ENCODE measurements at places on chromosomes 7 and 10.

DNA sequence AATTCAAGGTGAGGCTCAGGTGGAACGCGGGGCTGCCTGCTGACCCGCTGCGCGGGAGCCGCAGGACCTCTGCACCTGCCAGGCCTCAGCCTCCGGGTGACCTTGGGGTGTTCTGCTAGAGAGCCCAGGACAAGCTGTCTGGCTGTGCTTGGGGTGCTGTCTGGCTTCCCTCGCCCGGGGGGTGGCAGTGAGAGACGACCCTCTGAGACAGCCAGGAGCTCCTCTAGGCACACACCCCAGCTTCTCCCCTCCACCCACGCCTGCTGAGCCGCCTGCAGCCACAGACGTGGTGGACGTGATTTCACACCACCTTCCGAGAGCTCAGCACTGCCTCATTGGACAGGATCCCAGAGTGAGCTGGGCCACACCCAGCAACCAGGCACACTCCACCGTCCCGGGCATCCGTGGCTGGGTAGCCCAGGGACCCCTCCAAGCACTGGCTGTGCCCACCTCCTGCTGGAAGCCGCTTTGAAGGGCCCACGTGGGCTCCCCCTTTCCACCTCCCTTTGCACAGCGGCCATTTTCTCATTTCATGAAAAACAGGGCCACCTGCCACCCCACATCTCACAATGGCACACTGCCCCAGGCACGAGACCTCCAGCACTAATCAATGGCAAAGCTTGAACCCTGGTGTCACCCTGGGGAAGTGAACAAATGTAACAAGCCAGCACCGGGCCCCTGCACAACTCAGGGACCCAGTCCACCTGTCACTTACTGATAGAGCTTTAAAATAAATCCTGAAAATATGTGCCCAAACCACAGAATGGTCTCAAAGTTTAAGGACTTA is 35.0 kb downstream of the ZFAND2A start:
- no peak for DNase-seq

DNA sequence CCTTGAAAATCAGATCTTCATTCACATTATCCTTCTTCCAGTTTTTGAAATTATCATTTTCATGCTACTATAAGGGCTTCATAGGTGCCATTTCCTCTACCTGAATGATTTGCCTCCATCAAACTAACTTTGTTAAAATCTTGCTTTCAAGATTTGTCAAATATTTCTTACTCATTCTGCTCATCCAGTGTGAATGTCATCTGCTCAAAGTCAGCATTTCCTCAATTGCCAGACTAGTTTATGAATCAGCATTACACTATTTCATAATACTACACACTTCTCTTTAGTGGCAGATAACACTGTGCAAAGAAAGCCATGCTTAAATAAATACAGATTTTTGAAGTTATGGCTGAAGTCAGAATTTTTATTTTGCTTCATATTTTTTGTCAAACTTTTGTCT is 21.3 kb upstream of the LIPF start:
- no peak for DNase-seq

GRCh38 chr10:131175891-131176290 is 135.6 kb downstream of the TCERG1L start:
- DNase-seq = no peak

DNA sequence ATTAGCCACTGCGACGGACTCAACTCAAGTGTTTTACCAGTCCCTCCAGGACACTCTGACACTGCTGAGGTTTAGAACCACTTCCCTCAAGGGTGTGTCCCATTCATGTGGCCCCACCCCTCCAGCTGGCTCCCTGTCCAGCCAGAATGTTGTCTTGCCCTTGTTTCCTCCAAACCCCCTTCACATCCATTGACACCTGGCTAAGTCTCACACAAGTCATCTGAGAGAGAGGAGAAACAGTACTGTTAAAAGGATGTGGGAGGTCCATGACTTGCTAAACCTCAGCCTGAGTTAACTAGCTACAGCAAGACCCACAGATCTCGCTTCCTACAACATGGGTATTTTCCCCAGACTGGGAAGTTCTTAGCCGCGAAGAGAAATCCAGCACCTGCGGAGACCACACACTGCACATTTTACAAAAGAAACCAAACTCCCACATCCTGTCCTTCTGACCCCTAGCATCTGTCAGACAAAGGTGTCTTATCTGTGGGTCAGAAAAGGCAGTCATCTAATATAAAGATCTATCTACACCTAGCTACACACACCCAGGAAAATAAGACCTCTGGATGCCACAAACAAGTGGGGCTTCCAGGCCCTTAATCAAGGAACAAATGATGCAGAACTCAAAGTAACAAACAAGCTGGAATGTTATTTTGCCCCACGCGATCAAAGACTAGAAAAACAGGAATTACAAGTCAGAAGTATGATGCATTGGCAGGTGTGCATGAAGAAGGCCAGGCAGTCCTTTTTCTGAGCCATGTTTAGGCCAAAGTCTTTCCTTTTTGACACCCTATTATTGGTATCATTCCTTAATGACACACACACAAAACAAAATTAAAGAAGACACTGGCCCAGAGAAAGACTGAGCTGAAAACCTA is 13.9 kb downstream of the OSBPL3 start:
- no peak for DNase-seq

- no peak for DNase-seq
Observed at GRCh38 chr7:117127585-117128168, 174.4 kb downstream of the ST7 start.

DNA sequence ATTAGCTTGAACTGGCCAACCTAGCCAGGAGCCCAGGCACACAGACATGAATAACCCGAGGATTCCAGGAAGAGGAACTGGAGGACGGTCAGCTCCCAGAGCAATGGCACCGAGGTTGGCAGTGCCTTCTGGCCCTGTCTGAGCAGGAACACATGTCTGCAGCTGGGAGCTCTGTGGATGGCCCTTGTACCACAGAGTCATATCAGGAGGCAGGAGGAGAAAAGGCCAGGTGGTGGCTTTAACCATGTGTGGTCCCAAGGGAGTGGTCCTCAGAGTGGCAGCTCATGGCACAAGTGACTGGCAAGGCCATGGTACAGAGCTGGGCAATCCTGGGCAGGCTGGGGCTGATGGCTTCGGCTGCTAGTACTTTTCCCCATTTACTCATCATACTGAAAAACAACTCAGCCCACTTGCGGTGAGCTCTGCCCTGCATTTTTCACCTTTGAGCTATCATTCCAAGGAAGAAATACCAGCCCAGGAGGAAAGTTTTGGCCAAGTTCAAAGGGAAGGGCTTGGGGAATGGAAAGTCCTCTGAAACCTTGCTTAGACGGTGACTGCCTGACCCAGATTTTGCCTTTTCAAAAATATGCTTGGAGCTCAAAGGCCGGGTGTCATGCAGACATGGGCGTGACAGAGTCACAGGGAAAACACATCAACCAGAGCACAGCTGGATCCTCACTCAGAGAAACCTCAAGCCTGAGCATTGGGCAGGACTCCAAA is 25.7 kb upstream of the LOXL4 start:
- DNase-seq = no peak

DNA sequence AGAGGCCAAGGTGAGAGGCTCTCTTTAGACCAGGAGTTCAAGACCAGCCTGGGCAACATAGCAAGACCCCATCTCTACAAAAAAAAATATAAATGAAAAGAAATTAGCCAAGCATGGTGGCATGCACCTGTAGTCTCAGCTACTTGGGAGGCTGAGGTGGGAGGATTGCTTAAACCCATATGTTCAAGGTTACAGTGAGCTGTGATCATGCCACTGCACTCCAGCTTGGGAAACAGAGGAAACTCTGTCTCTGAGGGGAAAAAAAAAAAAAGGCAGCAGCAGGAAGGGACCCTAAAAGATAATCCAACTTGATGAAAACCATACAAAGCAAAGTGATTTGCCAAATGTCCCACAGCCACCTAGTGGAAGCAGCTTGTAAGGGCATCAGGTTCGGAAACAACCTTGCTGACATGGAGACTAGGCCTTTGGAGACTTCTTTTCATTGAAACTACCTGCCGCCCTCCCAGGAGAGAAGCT is 15.6 kb upstream of the PBLD start:
- DNase-seq = no peak

- no peak for DNase-seq
Observed at GRCh38 chr7:94298943-94299342, 95.8 kb upstream of the COL1A2 start.

GRCh38 chr10:121678631-121679174 is 80.5 kb upstream of the FGFR2 start:
- no peak for DNase-seq

GRCh38 chr10:78568620-78569019 is 500.1 kb upstream of the ZMIZ1 start:
- DNase-seq = no peak

DNA sequence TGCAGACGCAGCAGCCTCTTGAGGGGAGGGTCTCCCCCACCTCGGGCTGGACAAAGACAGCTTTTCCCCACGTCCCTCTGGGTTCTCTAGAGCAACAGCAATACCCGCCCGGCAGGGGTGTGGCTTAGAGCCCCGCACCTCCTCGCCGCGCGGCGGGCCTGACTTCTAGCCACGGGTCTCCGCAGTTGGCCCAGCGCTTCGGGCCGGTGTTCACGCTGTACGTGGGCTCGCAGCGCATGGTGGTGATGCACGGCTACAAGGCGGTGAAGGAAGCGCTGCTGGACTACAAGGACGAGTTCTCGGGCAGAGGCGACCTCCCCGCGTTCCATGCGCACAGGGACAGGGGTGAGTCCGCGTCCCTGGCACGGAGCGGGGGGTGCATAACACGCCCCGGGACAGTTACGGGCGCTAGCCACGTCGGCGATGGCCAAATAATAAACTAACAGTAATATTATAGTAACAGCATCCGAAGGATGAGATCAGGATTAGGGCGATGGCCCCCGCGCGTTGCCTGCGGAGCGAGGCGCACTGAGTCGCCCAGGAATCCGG is 1.2 kb downstream of the CYP2E1 start:
- DNase-seq = no peak

DNA sequence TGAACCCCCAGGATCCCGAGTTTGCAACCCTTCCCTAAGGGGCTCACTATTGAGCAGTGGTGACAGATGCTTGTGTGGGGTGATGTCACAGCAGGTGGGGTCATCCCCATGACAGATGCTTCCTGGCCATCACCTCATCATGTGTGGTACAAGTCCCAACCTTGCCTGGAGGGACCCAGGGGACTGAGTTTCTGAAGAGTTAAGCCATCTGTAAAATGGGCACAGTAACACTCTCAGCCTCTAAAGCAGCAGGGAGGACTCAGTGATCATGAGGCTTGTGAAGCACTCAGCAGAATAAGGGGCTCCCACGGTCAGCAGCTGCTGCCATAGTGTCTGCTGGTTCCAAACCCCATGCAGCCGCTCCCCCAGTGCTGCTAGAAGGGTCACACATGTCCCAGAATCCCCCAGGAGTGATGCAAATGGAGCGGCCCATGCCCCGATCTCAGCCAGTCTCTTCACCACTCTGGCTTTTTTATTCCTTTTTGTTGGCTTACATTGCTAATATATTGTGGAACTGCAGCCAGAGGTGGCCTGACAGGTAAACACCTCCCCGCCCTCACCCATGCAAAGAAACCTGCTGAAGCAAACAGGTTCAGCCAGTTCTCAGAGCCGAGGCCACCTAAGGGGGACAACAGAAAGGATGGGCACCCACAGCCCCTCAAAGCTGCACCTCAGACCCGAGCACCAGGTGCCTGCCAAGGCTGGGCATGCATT is 102.1 kb upstream of the PDGFA start:
- no peak for DNase-seq

DNA sequence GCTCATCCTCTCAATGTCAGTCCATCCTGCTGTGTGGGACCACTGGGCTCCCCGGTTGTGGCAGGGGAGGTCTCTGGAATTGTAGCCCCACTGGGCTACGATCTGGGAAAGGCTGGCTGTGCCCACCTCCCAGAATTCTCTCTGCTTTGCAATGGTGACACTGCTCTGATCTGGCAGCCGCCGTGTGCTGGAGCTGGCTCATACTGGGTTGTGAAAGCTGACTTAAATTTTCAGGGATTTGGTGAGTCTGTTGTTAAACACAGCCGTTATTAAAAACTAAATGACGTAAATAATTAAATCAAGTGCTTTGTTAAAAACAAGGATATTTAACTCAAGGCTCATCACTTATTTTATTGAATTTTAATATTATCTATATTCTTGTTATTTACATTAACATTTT is 160.0 kb downstream of the TAX1BP1 start:
- DNase-seq = no peak

GRCh38 chr7:90605055-90605454 is 8.9 kb downstream of the CDK14 start:
- DNase-seq = no peak

DNA sequence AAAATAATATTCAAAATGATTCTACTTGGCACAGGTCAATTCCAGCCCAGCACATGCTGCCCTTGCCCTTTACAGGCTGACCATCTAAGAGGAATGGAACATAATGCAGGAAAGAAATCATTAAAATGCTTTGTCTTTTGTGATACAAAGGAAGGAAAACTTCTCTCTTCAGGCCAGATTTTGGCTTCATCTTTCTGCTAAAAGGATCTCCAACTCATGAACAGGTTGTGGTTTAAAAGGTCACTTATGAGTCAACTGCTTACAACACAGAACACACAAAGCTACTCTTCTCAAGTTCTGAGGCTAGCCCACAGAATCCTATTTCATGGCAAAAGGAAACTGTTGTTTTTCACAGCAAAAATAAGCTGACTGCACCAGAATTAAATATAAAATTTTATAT is 197.1 kb downstream of the DOCK4 start:
- no peak for DNase-seq

DNA sequence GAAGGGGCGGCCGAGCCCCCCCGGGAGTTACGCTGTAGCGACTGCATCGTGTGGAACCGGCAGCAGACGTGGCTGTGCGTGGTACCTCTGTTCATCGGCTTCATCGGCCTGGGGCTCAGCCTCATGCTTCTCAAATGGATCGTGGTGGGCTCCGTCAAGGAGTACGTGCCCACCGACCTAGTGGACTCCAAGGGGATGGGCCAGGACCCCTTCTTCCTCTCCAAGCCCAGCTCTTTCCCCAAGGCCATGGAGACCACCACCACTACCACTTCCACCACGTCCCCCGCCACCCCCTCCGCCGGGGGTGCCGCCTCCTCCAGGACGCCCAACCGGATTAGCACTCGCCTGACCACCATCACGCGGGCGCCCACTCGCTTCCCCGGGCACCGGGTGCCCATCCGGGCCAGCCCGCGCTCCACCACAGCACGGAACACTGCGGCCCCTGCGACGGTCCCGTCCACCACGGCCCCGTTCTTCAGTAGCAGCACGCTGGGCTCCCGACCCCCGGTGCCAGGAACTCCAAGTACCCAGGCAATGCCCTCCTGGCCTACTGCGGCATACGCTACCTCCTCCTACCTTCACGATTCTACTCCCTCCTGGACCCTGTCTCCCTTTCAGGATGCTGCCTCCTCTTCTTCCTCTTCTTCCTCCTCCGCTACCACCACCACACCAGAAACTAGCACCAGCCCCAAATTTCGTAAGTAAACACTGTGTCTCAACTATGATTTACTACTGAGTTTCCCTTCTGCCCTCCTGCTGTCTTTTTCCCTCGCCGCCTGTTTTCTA is 666 bp downstream of the NRG3 start:
- DNase-seq = no peak

DNA sequence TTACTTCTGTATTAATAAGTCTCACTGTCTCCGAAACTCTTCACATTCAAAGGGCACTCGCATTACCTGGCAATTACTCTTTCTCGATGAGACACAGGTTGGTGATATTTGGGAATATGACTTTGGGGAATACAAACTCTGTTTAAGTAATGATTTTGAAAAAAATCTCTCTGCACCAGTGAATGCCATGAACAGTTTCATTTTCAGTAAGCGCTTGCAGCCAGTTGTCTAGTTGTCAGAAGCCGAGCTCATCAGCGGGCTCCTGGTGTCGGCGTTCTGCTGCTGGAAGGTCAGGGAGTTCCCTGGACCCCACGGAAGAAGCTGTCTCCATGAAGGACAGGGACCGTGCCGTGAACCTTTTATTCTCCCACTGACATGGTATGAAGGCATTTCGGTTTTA is 57.7 kb downstream of the PTPRE start:
- no peak for DNase-seq

All from C1 segment of cervical spinal cord (tissue), 14 donors.